ENCODE measurements at places on chromosomes 4 and X. TPM values are rescaled to one million over a fixed set of nuclear protein-coding genes. Genes with fewer than 3 reads are reported as not detected.

DNA sequence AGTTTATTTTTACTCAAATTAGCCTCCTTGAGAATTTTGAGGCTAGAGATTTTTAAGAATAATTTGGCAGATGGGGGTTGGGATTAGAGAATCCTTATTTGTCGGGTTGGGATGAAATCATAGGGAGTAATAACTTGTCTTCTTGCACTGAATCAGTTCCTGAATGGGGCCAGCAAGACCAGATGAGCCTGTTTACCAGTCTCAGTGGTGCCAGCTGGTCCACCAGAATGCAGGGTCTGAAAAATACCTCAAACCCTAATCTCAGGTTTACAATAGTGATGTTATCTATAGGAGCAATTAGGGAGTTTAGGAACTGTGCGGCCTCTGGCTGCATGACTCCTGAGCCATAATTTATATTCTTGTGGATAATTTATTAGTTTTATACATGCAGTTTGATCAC is 705.9 kb upstream of the AGA start:
- DNase-seq: no peak

HPGDS gene
- polyA plus RNA-seq: 8.3 TPM

DNA sequence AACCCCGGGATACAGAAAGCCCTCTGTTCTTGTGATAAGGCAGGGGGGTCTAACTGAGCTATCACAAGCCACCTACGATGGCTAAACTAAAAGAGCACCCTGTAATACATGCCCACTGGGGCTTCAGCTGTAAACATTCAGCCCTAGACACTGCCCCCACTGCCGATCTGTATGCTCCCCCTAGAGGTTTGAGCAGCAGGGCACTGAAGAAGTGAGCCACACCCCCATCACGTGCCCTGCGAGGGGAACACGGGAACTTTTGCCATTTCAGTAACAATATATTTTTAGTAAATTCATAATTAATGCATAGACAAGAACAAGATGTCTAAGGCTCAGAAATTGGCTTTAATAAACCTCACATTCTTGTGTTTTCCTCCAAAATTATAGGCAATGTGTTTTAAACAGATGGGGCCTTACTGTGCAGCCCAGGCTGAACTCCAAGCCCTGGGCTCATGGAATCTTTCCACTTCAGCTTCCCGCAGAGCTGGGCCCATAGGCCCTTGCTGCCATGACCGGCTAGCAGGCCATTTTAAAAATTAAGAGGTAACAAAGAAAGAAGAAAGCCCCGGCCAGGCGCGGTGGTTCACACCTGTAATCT is 235.3 kb upstream of the SFRP2 start:
- no peak for DNase-seq

DNA sequence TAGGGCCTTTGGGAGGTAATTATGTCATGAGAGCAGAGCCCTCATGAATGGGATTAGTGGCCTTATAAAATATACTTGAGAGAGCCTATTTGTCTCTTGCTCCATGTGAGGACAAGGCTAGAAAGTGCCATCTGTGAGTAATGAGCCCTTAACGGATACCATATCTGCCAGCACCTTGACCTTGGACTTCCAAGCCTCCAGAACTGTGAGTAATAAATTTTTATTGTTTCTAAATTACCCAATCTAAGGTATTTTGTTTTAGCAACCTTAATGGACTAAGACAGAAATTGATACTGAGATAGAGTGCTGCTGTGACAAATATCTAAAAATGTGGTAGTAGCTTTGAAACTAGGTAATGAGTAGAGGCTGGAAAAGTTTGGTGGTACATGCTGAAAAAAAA is 285.0 kb upstream of the DIPK2B start:
- no peak for DNase-seq

MAGEB17 gene
- 0.12 TPM for polyA plus RNA-seq

DNA sequence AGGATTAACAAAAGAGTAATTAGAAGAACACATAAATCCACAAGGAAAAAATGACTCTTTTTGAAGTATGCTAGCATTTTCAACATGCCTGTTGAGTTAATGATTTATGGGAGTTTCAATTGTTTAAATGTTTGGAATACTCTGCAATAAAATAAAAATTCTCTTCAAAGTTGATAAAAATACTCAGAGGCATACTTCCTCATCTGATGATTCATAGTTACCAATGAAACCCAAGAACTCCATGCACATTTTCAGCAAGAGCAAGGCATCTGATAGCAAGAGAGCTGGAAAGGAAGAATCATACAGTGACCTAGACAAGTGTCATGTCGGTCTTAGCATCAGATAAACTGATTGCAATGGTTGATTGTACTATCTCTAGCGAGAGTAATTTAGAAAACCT is 443.7 kb upstream of the ATOH1 start:
- no peak for DNase-seq

BEX2 gene
- 35.3 TPM for polyA plus RNA-seq

TKTL2 gene
- polyA plus RNA-seq: not detected

- DNase-seq: no peak
Observed at GRCh38 chr4:20287246-20287645, 35.5 kb downstream of the SLIT2 start.

GRCh38 chr4:14400307-14400706 is 602.0 kb upstream of the CPEB2 start:
- DNase-seq: no peak

DNA sequence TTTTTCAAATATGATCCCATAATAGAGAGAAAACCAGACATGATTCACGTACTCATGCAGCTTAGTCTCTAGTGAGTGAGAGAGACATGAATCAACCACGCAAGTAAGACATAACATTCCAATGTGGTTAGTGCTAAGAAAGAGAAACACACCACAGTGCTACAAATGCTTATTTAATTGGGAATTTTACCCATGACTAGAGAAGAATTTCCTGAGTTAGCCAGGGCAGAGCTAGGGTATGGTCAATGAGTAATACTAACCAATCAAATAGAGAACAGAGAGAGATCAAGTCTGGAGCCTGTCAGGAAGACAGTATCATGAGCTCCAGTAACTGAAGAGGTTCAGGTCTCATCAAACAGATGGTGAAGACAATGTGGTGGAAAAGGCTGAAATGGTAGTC is 495.2 kb downstream of the PDGFC start:
- no peak for DNase-seq

- no peak for DNase-seq
Observed at GRCh38 chrX:37667141-37667540, 18.4 kb upstream of the XK start.

DNA sequence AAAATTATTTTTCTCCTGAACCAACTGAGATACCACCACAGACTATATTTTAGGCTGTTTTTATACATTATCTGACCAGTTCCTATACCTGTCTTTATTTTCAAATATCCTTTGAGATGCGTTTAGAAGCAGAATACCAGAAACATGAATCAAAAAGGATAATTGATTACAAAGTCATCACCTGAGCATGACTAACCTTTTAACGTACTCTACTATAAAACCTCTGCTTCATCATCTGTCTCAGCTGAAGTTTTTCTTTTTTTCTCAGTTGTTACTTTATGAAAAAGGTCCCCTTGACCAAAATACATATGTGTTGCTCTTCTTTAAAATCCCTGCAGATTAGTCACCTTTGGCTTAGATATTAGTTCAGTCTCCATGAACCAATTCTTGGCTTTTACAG is 109.8 kb downstream of the AMMECR1 start:
- no peak for DNase-seq

DNA sequence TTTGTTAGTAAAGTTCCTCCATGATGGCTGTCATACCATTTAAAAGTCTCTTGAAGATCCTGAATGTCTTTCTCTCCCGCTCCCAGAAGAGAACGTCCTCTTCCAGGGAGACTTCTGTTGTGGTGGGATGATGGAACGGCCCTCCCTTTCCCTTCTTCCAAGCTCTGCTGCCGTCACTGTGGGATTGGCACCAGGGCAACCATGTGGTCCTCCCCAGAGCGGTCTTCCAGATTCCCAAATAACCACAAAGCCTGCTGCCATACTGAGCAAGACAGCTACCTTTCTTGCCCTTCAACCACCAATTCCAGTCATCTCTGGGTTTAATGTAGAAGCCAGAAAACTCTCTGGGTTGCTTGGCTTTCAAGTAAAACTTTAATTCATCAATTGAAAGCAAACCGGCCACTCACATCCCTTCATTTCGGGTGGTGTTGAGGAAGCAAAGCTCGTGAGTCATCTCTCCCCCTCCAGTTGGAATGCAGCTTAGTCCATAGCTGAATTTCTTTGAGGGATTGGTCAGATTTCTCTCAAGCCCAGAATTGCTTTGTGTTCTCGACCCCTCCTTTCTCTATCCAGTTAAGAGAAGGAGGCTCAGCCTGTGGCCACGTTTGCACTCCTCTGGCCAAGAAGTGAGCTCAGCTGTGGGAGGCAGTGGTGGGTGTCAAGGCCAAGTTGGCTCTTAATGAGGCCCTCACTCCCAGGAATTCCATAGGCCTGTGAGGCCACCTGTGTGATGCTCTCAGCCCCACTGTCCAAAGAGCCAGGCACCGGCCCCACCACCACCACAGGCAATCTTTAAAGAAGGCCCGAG is 36.9 kb downstream of the FHDC1 start:
- DNase-seq: peak; percentile 97

MGARP gene
- polyA plus RNA-seq: 0.13 TPM

Data from muscle of back (tissue), 13 donors.